ENCODE measurements at places on chromosomes 16 and 17.

GRCh38 chr17:78839762-78840529, 668 bp downstream of the USP36 start:
- DNase-seq, result no peak

DNA sequence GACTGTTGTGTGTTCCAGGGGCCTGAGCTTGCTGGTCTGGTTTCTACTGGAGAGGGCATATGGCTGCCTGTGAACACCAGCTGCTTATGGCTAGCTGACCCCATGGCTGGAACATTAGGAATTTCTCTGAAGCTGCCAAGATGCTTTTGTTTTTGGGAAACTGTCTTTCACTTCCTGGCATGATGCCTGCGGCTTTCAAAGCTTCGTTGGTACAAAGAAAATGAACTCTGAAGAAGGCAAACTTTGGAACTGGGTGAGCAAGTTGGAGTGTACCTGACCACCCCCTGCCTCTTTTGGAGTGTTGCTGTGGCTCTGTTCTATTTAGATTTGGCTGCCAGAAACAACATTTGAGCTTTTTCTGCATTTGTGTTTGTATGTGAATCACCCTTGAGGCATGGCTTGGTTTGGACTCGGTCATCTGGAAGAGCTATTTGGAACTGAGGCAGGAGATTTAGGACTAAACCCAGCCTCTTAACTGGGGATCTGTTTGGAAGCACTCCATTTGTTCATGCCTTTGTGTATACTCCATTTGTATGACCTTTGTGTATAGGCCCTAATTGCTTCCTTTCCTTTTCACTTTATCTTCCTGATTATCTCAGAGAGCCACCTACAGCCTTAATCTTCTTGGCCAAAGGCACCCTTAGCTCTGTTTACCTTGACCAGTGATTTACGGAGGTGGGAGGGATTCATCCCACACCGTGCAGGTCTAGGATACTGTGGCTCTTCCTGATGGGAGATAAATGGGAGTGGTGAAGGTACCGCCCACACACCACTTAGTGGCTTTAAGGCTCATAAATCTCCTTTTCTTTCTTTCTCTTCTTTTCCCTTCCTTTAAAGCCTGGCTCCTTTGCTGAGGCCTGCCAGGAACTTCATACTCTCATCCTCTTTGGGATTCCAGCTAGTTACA, 7.3 kb upstream of the CPHXL start:
- DNase-seq, result no peak

- peak; percentile 63 for DNase-seq
These were observed 913 bp upstream of the NOG start for GRCh38 chr17:56592487-56593085.

GRCh38 chr17:20009302-20010098, at the start of gene SPECC1:
SPECC1 (plus strand) TSS chr17:20009359; CDS start chr17:20096652, 87,293 bp downstream.
- peak; percentile 83 for DNase-seq
